ENCODE measurements at places on chromosomes 7 and 10.
A peak's percentile ranks its signal among the peaks of the same experiment; 100 is the strongest.

DNA sequence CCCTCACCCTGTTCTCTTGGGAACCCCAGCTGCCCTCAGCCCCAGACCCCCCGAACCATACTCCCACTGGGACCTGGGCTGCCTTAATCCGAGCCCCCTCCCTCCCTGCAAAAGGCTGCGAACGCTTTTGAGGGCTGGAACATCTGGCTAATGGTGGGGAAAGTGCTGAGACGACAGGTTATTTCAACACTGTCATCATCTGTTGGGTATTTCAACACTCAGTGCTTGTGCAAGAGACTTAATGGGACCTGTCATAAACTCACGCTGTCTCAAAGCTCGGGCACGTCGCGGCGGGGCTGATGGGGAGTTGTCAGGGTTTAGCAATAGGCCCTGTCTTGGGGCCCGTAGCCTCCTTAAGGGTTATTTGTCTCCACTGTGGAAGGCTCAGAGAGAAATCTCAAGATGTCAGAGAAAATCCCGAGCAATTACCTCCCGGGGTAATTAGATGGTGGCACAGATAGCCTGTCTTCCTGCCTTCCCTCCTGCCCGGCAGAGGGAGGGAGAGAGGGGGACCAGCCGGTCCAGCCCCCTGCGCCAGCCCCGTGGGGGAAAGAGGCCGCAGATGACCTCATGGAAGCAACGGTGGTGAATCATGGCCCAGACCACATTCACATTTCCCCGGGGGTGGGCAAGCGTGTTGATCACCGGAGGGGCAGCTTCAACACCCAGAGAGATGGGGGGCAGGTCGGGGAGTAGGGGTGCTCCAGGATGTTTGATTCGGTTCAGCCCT, 88.7 kb upstream of the MYL10 start:
- no peak for DNase-seq

DNA sequence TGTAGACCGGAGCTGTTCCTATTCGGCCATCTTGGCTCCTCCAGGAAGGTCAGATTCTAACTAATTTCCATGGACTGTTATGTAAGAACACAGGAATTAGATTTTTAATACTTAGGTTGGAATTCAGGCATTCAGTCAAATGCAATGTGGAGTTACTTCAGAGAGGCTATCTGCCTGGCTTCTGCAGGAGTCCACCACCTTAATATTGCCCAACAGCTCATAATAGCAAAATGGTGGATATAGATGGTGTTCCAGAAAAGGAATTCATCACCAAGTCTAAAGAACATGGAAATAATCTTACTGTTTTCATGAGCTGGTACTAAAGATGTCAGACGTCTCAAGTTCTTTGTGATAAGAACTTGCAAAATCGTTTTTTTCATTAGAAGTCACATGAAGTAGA, 39.5 kb downstream of the CRHR2 start:
- no peak for DNase-seq

DNA sequence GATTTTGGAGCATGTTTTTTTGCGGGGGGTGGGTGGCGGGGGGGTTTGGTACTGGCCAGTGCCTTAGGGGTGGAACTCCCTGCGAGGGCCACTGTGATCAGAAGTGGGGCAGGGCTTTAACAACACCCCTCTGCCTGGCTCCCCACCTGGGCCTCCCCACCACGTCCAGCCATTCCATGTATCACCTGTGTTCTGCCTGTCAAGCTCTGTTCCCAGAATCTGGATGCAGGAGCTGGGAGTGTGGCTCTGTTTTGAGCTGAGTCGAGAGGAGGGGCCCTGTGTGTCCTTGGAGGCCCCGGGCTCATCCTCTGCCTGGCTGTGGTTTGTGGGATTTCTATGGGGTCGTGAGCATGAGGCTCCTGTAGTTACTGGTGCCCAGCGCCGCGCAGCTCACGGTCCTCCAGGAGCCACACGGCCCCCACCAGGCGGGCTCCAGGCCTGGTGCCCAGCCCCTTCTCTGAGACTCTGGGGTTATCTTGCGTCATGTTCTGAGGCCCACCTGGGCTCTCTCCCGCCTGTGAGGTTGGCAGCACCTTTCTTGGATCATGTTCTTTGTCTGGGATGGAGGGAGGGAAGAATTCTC, 29.6 kb downstream of the PFKFB3 start:
- DNase-seq: no peak

DNA sequence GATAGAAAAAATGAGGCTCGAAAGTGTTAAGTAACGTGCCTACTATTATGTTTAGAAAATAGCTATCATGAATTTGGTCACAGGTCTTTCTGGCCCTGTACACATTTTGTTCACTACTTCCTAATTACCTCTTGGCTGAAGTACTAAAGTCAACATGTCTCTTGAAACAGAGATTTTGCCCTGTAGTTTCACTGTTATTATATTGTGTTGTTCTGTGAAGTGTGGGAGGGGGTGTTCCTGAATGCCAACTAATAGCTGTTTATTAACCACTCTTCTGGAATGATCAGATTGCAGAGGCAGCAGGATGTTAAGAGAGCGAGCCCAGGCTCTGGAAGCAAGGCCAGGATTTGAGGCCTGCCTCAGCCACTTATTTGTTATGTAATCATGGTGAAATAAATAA, 72.1 kb downstream of the RNF133 start:
- no peak for DNase-seq

DNA sequence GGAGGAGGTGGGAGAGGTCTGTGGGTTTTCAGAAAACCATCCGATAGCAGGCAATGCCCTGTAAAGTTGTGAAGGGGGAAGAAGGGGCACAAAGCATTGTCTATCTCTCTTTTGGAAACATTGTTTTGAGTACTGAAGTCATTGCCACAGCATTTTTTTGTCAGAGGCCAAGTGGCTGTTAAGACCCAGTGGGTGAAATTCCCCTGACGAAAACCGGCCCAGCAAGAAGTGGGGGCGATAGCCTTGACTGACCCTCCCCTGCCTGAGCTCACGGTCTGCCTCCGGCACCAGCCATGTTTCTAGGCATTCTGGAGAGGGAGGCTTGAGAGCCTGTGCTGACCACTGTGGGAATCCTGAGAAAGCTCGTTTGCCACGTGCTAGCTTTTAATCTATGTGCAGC, 144.7 kb downstream of the RPS24 start:
- DNase-seq: no peak

GRCh38 chr10:128377988-128378387, 251.8 kb upstream of the MKI67 start:
- DNase-seq: no peak

- no peak for DNase-seq
Measured at GRCh38 chr7:11910253-11910652, 78.3 kb upstream of the THSD7A start.

GRCh38 chr7:155318245-155318644, 20.6 kb downstream of the INSIG1 start:
- DNase-seq: no peak

- no peak for DNase-seq
Measured at GRCh38 chr7:80089366-80089765, 45.3 kb upstream of the GNAI1 start.

GRCh38 chr7:56287429-56288138, 171.4 kb upstream of the NUPR2 start:
- DNase-seq: no peak

- peak; percentile 10 for DNase-seq
Measured at GRCh38 chr7:92645114-92646061, 55.2 kb upstream of the FAM133B start.

- no peak for DNase-seq
Measured at GRCh38 chr7:5424749-5425506, 1.3 kb upstream of the TNRC18 start.

GRCh38 chr7:128838981-128839731, 8.9 kb downstream of the FLNC start:
- DNase-seq: no peak

- DNase-seq: no peak
Measured at GRCh38 chr7:147639037-147639436, 951.5 kb upstream of the C7orf33 start.

GRCh38 chr7:159211540-159212182, 67.0 kb upstream of the VIPR2 start:
- DNase-seq: no peak

DNA sequence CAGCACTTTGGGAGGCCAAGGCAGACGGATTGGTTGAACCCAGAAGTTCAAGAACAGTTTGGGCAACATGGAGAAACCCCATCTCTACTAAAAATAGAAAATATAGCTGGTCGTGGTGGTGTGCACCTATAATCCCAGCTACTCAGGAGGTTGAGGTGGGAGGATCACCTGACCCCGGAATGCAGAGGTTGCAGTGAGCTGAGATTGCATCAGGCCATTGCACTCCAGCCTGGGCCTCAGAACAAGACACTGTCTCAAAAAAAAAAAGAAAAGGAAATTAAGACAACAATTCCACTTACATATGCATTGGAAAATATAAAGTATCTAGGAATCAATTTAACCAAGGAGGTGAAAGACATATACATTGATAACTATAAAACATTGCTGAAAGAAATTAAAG, 7.2 kb upstream of the OGDH start:
- no peak for DNase-seq

- no peak for DNase-seq
Measured at GRCh38 chr7:138246428-138246827, 170.2 kb downstream of the AKR1D1 start.

- no peak for DNase-seq
Measured at GRCh38 chr10:110765513-110766319, 106.0 kb upstream of the PDCD4 start.

- DNase-seq: no peak
Measured at GRCh38 chr7:86785641-86786040, 141.9 kb downstream of the GRM3 start.

- DNase-seq: no peak
Measured at GRCh38 chr7:5553298-5553877, 129.8 kb upstream of the TNRC18 start.

DNA sequence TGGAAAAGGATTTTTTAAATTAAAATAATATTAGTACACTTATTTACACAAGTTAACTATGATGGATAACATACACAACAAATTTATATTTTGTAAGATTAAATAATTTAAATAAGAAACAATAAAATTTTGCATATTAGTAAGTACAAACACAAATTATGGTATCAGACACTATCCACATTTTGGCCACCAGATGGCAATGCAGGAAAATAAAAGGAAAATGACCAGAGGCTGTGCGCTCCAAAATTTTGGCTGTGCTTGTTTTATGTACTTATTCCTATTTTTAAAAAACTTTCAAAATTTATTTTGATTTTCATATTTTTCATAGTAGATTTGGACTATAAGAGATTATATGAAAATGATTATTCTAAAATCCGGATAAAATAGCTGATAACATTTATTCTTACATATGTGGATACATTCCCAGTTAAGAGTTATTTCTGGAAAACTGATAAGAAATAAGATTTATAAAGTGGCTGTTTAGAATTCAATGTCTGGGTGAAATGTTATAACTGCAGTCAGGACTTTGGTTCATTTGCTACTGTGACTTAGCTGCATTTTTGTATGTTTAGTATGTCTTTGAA, 274.7 kb upstream of the HGF start:
- DNase-seq: peak; percentile 37

- DNase-seq: peak; percentile 4
Measured at GRCh38 chr7:98133621-98134303, 27.1 kb downstream of the LMTK2 start.

- no peak for DNase-seq
Measured at GRCh38 chr7:16450366-16450765, 15.2 kb downstream of the SOSTDC1 start.

- DNase-seq: no peak
Measured at GRCh38 chr10:24887855-24888231, 64.6 kb downstream of the PRTFDC1 start.

GRCh38 chr10:121598263-121599249, at the start of gene FGFR2:
Gene FGFR2 (minus strand): TSS chr10:121598444. CDS start chr10:121593817, 4,627 bp downstream.
- DNase-seq: no peak

DNA sequence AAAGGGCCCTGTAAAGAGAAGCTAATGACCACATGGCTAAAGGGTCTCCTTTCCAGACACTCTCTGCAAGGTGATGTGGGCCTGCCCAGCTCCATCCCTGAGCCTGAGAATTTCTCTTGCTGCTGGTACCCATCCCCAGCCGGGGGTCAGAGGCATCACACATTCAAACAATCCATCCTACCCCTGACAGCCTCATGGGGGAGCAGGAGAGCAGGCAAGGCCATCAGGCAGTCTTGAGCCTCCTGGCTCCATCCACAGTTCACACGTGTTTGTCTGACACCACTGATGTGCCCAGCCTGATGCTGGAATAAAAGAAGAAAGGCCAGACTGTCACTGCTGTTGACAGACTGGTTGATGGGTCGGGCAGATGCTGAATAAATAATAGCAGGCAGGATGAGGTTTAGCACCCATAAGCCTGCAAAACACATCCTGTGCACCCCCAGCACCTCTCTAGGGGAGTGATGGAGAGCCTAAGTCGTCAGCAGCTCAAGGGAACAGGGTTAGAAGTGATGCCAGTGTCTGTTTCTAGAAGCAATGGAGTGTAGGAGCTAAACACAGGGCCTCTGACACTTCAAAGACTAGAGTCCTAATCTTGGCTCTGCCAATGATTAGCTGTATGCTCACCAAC, 43.5 kb downstream of the TLL2 start:
- DNase-seq: peak; percentile 63

DNA sequence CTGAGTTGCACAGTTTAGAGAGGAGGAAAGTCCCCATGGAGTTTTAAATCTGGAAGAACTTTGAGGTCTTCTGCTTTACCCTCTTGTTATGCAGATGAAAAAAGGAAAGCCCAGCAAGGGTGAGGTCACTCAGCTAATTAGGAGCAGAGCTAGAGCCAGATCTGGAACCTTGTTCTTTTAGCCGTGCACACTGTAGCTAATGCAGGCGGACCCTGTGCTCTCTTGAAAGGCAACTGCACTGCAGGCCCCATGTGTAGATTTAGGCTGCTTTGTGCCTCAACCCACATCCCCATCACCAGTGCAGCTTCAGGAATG, 63.4 kb downstream of the SYPL1 start:
- no peak for DNase-seq

DNA sequence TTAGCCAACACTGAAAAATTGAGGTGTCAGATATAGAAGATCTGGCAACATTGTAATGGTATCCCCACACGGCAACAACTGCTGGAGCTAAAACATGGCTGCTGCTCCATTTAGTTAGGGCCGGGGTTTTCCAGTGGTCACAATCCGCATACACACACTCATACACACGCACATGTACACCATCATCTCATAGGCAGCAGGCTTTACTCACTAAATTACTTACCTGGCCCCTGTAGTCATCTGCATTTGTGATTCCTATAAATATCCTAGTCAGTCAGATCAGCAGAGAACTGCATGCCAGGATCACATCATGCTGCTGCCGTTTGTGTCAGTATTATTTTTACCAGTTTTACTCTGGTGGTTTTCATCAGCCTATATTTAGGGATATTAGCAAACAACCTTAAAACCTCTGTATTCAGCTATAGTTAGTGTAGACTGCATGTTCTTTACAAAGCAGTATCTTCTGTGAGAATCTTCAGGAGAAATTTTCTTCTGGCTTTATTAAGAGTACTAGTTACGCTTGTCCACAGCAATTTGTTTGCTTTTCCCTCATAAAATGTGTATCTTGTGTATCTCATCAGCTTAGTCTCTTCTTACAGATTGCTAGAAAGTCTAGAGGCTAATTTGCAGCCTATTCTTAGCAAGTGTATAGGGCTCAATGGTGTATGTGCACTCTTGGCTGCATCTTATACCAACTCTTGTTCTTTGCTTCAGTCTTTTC, 38.3 kb upstream of the PTPN12 start:
- DNase-seq: no peak

- DNase-seq: no peak
Measured at GRCh38 chr7:86908948-86909347, 150.5 kb downstream of the ELAPOR2 start.

- DNase-seq: no peak
Measured at GRCh38 chr7:74483402-74484336, 30.0 kb downstream of the GTF2IRD1 start.

Data from OCI-LY7 (cell line).